ENCODE measurements at places on chromosomes 5 and 9.

DNA sequence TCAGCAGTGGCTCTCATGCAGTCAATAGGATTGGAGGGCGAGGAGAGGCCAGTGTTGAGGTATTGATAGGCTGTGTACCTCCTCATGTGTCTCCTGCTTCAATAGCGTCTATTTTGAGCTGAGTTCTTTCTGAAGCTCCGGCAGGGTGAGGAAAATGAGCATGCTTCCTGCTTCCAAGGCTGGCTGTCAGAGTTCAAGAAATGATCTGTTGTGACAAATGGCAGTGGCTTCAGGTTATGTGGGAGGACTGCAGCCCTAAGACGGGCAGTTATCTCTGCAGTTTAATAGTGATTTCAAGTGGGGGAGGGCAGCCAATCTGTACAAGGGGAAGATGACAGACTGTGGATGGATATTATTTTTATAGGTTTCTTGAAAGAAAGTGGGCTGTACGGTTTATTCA is 54.0 kb upstream of the CXCL14 start:
- no peak for DNase-seq

DNA sequence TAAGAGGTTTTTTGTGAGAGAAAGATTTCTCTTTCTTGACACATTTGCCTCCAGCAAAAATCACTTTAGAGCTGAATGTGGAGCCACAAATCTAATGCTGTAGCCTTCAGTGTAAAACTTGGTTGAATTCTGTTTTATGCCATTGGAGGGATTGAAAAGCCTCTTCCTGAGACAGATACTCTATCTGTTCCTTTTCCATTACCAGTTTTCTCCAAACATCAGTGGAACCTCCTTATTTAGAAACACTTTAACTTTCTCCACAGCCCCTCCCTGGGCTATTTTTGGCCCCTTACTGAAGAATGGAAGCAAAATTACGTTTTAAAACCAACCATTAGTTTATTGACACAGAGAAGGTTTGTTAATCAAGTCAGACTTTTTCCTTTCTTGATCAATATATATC is 155.3 kb downstream of the PJA2 start:
- no peak for DNase-seq

DNA sequence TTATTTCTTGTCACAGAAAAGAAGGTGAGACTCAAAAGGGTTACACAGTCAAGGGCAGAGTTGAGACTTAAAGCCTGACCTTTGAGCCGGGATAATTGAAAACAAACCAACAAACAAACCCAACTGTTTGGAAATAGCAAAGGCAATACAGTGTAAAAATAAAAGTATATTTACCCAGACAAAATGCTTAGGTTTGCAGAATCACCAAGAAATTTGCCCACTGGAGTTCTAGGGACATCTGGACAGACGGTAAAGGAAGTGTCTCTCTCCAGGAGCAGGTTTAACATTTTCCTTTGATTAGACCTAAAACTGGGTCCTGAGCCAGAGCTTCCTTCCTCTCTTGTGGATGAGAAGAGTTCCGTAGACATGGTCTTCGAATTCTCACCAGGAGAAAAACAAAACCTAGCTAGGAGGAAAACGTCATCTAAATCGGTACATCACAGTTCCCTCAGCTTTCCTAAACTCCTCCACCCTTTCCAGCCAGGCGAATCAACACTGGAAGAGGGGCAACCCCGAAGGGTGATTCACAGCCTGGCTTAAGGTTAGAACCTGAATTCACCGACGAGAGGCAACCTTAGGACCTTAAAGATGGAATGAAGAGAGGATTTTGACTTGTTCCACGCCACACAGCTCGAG is 673 bp downstream of the CDC25C start:
- DNase-seq = no peak

DNA sequence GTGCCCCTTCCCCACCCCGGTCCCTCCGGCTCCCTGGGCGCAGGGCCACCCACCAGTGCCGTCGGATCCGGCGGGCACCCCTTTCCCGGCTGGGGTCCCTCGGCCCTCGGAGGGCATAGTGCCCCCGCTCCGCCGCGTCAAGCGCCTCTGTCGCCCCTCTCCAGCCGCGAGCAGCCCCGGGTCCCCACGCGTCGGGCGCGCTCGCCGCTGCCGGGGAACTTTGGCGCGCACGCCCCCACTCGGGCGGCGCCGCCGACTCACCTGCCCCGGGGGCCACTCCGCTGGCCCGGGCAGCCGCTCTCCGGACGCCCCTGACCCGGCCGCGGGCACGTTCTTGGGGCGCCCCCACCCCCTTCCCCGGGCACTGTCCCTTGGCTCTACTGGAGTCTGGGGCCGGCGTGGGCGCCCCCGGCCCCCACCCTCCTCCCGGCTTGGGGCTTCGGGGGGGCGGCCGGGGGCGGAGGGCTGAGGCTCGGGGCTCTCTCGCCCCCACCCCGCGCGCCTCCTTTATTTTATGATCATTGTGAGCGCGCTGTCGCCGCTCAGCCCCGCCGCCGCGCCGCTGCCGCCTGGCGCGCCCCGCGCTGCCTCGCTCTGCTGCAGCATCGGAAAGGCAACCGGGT is 1.1 kb upstream of the FAM78A start:
- DNase-seq = no peak

GRCh38 chr9:304519-305185 is 90.0 kb downstream of the DOCK8 start:
- DNase-seq = no peak

GRCh38 chr5:152689250-152689711 is 284.2 kb upstream of the NMUR2 start:
- no peak for DNase-seq

GRCh38 chr5:62083661-62084060 is 222.3 kb upstream of the KIF2A start:
- no peak for DNase-seq

DNA sequence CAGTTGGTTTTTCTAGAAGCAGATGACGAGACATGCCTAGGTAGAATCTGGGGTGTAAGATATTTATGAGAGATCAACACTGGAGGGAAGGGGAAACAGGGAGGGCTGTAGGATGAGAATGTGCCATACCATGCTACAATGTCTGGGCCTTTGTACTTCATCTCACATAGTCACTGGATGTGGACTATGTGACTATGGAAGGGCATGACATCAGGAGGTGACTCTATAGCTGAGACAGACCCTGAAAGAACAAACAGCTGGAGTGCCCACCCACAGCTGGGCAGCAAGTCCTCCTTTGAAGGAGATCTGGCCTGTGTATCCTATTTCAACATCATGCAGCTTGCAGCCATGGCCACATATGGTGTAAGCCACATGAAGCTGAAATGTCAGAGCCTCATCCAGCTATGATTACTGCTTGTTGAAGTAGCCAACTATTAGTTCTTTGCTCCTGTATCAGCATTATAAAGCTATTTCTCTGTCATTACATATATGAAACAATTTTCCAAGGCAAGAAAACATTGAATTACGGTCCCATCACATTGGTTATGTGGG is 46.2 kb upstream of the KIF2A start:
- DNase-seq = no peak

- no peak for DNase-seq
Measured at GRCh38 chr5:6218116-6218515, 160.2 kb downstream of the MED10 start.

DNA sequence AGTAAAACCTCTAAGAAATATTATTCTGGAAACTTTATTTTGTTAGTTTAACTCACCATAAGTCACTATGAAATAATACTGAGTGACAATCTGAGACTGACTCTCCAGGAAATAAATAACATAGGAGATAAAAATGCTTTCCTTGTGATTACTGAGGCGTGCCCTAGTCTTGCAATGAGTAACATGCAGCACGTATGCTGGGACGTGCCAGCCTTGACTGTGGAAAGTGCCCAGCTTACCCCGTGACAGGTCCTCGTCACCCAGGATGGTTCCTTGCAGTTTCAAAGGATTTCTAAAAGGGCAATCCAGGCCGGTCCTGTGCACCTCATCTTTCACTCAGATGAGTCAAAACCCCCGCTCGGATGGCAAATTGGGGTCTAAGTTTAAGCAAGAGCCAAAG is 720.8 kb upstream of the ADAMTS16 start:
- no peak for DNase-seq

DNA sequence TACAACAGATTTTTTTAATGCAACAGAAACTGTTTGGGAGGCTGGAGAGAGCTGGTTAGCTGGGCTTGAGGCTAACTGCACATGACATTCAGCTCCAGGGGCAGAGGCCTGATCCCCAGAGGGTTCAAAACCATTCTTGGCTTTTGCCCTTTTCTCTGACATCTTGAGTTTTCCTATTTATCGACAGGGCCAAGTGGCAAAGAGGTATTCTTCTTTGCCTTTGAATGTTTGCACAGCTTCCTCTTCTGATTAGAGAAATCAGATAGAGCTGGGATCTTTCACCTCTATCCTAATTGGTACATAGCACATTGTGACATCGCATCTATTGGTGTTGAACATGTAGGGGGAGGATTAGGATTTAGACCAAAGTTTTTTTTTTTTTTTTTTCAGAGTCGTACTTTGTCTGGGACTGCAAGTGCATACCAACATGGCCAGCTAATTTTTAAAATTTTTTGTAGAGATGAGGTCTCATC is 143.7 kb downstream of the ACTBL2 start:
- no peak for DNase-seq

DNA sequence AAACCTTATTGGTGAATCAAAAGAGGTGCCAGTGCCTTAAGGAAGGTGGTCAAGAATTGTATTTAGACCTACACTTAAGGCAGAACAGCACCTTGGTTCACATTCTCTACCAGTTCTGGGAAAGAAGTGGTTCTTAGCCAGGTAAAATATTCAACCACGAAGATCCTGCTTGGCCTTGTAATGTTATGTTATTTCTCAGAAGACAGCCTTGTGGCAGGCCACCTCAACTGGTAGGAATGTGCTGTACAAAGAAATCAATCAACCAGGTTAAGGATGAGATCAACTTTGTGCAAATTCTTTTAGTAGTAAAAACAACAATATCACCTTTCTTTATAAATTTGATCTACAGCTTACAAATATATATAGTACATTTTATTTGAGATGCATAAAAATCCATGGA is 246.8 kb downstream of the ARRDC3 start:
- DNase-seq = no peak

- no peak for DNase-seq
Measured at GRCh38 chr9:20373263-20373662, 249.0 kb downstream of the MLLT3 start.

Data from activated T-helper 1 cell treated with Interleukin-2 at 50 U/mL for 16 hours (primary cell).